Stimulated activated CD8-positive, alpha-beta memory T cell treated with anti-CD3 and anti-CD28 coated beads, Interleukin-4, amount 100 ng/mL, for 1 hour (primary cell): ENCODE measurements at places on chromosomes 2 and 18.

DNA sequence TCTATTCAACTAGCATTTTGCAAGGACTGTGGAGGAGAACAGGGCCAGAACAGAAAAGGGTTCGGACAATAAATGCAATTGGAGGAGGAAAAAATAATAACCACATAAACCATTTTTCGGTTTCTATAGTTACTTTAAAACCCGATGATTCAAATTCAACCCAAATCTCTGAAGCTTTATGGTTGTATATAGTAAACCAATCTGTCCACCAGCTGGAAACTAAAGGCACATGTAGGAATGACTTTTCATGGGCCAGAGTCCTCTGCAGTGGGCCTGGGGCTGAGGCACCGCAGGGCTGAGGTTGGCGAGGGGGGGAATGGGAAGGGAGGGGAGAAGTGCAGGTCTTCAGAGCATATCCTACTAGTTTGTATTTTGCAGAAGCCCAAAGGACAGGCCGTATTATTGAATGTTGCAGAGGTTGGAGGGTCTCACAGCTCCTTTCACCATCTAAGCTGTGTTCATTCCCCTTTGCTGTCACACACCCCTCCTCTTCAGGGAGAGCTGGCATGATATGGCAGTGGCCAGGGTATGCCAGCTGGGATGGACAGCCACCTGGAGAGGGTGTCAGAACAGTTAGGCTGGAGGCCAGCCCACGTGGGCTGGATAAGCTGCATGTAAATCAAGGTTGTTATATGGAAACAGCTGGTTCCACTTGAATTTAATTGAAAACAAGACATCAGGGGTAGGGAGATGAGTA is 267.1 kb downstream of the PRKCE start:
- DNase-seq: no peak

DNA sequence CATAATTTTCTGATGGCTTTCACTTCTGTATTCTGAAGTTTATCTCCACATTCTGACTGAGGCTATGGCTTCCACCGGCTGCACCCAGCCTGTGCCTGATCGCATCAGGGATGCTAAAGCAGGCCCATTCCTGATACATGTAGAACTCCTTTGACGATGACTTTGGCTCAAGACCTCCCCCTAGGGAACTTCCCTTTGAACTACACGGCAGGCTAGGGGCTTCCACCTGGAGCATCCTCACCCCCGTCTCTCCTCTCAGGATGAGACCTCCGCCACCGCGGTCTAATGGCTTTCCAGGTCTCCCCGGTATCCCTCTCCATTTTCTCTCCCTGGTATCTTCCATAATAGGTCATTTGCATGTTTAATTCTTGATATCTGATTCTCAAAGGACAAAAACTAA is 214.9 kb upstream of the CHST9 start:
- DNase-seq: no peak

- no peak for DNase-seq
These were observed 291.2 kb upstream of the HNMT start for GRCh38 chr2:137672989-137673552.

DNA sequence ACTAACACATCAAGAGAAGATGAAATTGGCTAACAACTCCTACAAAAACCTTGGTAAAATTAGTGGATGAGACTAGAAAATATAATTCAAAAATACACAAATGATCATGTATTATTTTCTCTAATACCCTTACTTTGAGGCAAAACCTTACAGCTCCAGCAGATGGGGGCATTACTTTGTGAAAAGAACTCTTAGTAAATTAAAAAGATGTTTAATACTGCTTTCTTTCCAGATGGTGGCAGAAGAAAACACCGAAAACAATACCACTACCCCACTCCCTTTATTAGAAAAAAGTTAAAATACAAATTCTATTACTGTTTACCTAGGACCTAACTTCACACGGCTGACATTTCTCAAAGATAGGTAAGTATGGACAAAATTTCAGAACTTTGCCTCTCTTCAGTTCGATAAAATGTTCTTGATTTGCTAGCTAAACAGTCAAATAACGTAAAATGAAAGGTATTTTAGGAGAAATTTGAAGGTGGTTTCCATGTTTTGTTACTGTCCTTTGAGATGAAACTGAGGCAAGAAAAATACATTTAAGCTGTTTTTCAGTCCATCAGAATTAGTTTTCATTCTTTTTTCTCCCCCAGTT is 30.6 kb downstream of the ORC4 start:
- no peak for DNase-seq

GRCh38 chr18:24725644-24726415 is 265.4 kb downstream of the HRH4 start:
- DNase-seq: no peak

DNA sequence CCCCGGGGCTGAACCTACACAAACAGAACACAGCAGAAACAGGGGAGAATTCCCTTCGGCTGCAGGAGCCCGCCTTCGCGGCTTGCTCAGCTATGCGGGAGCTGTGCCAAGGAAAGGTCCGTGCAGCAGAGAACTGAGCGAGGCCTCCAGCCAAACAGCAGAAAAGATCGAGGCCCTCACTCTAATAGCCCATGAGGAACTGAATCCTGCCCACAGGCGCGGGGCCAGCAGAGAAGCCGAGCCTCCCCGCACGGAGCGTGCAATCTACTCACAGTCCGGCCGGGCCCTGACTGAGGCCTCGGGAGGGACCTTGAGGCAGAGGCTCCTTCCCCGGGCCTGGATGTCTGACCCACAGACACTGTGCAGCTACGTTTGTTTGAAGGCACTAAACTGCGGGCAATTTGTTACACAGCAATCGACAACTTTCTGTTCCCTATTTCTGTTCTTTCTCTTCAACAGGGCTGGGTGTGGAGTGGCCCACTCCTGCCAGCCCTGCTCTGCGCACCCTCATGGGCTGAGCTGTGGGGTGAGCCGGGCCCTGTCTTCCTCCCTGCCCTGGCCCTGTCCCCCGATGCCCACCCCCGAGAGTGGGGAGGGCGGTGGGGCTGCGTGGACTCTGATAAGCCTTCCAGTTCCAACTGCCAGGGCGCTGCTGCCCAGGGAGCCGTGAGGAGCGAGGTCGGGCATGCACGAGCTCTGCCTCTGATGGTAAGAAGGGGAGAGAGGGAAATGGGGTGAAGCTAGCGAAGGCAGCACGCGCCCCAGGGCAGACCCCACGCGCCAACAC is 13.7 kb downstream of the HES6 start:
- DNase-seq: no peak

DNA sequence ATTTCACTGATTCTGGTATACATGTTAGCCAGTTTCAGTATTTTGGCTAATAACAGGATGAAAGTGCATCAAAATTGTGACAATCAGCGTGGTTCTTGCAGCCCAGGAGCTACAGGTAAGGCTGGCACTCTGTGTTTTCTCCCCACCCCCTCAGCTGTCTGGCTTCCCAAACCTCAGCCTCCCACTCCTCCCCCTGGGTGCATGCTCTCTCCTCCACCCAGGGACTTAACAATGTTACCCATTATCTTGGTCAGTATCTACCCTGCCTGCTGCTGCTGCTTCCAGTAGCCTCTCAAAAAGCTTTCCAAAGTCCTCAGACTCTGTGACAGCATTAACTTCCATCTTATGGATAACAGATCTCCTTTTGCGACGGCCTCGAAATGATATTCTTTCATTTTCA is 41.0 kb downstream of the TRABD2A start:
- no peak for DNase-seq

DNA sequence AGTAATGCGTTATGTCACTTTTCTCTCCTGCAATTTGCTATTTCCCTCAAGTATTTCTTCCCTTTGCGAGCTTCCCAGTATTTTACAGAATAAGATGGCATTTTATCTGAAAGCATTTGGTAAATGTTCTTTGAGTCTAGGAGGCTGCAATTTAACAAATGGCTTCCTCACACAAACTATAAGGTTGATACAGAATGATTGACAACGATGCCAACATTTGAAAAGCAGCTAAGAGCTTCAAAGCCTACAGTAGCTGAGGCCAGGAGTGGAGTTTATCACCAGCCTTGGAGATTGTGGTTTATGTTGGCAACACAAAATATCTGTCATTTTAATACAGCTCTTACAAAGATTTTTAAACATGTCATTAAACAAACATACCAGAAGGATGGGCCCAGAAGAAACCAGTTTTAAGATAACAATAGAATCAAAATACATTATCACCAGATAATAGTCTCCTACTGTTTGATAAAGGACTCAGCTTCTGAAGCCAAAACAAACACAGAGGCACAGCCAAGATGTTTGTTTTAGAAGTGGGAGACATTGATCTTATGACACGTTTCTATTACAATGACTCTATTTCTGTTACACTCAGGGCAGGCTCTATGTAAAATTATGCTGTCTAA is 711.4 kb upstream of the ACVR2A start:
- no peak for DNase-seq

- DNase-seq: no peak
These were observed 19.8 kb downstream of the SLC3A1 start for GRCh38 chr2:44295113-44295512.

- DNase-seq: no peak
These were observed 80.4 kb downstream of the LPIN2 start for GRCh38 chr18:2932247-2933181.

GRCh38 chr2:98160554-98160953 is 73.6 kb downstream of the VWA3B start:
- DNase-seq: no peak

DNA sequence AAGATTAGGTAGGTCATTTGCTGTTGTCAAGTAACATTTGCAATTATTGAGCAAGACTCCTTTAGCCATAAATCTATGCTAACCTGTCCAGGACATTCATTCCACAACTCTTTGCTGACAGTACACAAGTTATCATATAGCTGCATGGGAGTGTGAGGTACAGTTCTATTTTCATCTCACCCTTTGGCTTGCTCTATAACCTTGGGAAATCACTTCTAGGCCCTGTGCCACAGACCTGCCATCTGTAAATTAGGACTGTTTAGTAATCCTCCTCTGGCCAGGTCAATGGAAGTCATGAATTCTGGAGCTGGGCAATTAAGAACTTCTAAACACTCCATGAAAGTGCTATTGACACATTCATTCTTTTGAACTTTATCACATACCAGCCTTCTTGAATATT is 34.6 kb upstream of the PAIP2B start:
- DNase-seq: no peak

DNA sequence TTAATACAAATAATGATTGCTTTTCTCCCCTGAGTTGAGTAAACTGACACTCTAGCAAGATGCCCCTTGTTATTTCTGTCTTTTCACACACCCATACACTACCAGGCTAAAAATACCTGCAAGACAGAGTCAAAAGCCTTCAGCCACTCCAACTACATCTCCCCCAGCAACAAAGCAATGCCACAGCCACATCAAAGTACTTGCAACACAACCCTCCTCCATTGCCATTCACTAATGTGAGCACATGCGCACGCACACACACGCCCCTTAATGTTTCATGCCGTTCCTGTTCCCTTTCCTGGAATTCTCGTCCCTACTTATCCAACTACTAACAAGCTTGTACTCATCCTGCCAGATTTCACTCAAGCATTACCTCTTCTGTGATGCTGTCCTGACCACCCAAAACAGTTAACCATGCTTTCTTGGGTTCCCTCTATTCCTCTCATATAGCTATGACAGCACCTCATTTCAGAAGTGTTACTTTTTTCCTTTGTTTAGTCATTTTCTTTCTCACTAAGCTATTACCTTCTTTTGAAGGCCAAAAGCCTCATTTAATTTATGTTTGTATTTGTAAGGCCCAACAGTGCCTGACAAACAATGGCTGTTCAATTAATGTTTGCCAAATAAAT is 29.6 kb downstream of the SLC25A12 start:
- no peak for DNase-seq
